Stimulated activated CD4-positive, alpha-beta T cell treated with anti-CD3 and anti-CD28 coated beads, TNF-alpha, amount 100 ng/mL, for 4 hours (primary cell): ENCODE measurements at places on chromosomes 13 and 19.

GRCh38 chr13:59960683-59961082 lies 203.0 kb downstream of the DIAPH3 start:
- DNase-seq = no peak

GRCh38 chr13:47474839-47475238 lies 526.2 kb downstream of the SUCLA2 start:
- DNase-seq = no peak

DNA sequence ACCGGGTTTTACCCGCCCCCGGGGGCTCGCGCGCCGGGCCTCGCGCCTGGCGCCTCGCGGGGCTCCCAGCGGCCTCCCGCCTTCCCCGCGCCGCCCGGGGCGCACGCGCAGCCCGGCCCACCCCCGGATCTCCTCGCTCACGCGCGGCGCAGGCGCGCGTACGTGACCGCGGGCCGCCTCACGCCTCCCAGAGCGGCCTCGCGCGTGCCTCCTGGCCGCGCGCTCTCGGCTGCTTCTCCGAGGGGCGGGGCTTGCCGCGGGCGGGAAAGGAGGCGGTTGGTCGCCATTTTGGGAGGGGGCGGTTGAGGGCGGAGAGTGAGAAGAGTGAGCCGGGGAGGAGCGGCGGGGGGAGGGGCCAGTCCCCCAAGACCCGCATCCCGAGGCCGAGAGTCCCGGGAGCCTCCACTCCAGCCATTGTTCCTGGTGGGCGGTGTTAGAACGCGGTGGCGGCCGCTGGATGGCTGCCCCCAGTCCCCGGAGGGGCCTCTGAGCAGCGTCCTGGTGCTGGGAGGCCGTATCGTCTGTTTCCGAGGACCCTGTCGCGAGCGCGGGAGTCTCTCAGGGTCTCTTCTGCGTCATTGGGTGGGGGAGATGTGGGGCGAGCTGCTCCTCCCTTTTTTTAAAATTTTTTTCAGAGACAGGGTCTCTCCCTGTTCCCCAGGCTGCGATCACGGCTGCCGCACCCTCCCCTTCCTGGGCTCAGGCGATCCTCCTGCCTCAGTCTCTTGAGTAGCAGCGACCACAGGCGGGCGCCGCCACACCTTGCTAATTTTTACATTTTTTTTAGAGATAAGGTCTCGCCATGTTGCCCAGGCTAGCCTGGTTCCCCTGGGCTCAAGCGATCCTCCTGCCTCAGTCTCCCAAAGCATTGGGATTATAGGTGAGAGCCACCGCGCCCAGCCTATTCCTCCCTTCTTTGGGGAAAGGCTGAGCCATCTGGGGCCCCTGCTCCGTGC lies at the start of gene ZNF541:
ZNF541 (minus strand) TSS at position 78 of the 956 bp plus-strand sequence. CDS start 17,292 bp downstream, outside the sequence.
- DNase-seq = peak; percentile 88

- DNase-seq = no peak
These were observed 1651.9 kb upstream of the MIR17HG start for GRCh38 chr13:89695343-89696257.

DNA sequence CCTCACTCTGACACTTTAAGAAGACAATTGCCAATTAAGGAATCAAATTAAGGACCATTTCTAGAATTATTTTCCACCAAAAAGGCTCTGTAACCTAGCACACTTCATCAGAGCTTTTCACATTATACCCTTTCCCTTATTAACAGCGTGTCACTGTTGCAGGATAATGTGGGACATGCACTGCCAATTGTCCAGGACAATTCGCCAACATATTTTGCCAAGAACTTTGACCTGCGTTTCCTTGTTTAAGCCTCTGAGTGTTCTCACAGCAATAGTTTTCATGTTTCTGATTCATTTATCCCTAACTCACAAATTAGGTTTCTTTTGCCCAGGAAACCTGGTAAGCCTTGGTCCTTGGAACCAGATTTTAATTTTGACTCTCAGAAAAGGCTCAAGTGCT lies 13.3 kb downstream of the COL4A1 start:
- DNase-seq = no peak

DNA sequence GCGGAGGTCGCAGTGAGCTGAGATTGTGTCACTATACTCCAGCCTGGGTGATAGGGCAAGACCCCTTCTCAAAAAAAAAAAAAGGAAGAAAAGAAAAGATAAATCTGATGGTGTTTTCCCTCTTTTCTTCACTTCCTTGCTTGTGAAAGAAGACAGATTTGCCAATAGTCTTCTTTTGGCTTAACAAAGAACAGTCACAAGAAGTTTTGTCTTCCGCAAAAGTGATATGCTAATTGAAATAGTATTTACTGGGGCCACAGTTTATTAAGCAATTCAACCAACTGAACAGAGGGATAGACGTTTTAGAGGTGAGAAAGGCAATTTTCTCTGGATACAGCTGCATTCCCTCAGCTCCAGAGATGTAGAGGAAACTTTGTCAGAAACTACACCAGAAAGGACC lies 22.9 kb upstream of the PLAUR start:
- no peak for DNase-seq

- no peak for DNase-seq
These were observed 524.3 kb downstream of the KCTD12 start for GRCh38 chr13:76361868-76362267.

GRCh38 chr13:111228262-111229144 lies 91.9 kb upstream of the TEX29 start:
- DNase-seq = no peak

- no peak for DNase-seq
These were observed 58.5 kb downstream of the C13orf42 start for GRCh38 chr13:51052581-51052980.

GRCh38 chr19:6820237-6820636 lies 47.7 kb downstream of the VAV1 start:
- DNase-seq = no peak

GRCh38 chr13:30224732-30225131 lies 82.6 kb downstream of the KATNAL1 start:
- no peak for DNase-seq

- peak; percentile 72 for DNase-seq
These were observed 20.5 kb downstream of the CYTH2 start for GRCh38 chr19:48489608-48490216.

GRCh38 chr13:24097667-24098066 lies 62.9 kb upstream of the SPATA13 start:
- DNase-seq = no peak

- no peak for DNase-seq
These were observed 4.7 kb upstream of the ZNF813 start for GRCh38 chr19:53462861-53463260.

DNA sequence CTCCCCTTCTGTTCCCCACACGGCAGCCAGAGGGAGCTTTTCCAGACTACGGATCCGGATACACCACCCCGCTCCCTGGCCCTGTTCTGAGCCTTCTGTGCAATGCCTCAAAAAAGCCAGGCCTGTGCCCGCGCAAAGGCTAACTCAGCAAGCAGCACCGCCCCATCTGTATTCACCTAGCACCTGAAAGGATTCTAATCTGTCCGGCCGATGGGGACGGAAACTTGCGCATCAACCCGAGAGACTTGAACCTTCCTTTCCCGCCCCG lies 589 bp downstream of the ZBTB45 start:
- no peak for DNase-seq

DNA sequence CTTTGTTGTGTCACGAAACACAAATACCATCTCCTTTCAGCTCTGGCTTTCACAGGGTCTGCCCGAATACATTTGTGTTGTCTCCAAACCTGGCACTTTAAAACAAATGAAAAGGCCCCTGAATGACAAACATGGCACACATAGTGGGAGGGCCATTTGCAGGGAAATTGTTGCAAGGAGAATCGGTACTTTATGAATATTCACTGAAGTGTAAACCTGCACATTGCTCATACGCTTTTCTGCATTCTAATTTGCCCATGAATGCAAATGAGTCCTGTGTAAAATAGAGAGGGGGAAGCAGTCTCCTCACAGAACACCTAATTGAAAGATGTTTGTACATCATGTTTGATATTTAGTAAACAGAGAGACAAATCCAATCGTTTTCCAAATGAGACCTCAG lies 82.7 kb upstream of the PCDH8 start:
- DNase-seq = no peak

GRCh38 chr19:52189735-52190486 lies at the start of gene PPP2R1A:
TSS of gene PPP2R1A (plus strand) at chr19:52190052. CDS start at chr19:52190097, 45 bp downstream.
- DNase-seq = peak; percentile 97

GRCh38 chr19:1856698-1857603 lies 6.4 kb downstream of the KLF16 start:
- DNase-seq = peak; percentile 42
